ENCODE measurements at places on chromosomes 3 and 15. TPM values are rescaled to one million over a fixed set of nuclear protein-coding genes. Genes with fewer than 3 reads are reported as not detected.

SLCO3A1 gene
- 40.0 TPM for total RNA-seq

SOX14 gene
- total RNA-seq, result not detected

SUMF1 gene
- total RNA-seq, result 6.9 TPM

DNAJA4 gene
- total RNA-seq, result not detected

SLITRK3 gene
- total RNA-seq, result not detected

SH2D7 gene
- not detected for total RNA-seq

DHX36 gene
- 77.4 TPM for total RNA-seq

GRK7 gene
- not detected for total RNA-seq

PHLDB2 gene
- total RNA-seq, result 1.8 TPM

GOLGA6L9 gene
- total RNA-seq, result 7.4 TPM

CPA3 gene
- total RNA-seq, result not detected

C3orf20 gene
- 3.6 TPM for total RNA-seq

TRIP4 gene
- total RNA-seq, result 20.5 TPM

A4GNT gene
- total RNA-seq, result not detected

ACAN gene
- total RNA-seq, result not detected

CASR gene
- not detected for total RNA-seq

ALDH1A3 gene
- total RNA-seq, result not detected

HRG gene
- total RNA-seq, result not detected

MEF2A gene
- 33.5 TPM for total RNA-seq

CAMP gene
- total RNA-seq, result 33.6 TPM

PAK2 gene
- total RNA-seq, result 83.8 TPM

TMOD2 gene
- 0.44 TPM for total RNA-seq

DCLK3 gene
- total RNA-seq, result not detected

CHSY1 gene
- 11.4 TPM for total RNA-seq

LRRIQ4 gene
- total RNA-seq, result 0.39 TPM

TM4SF18 gene
- total RNA-seq, result not detected

ANKUB1 gene
- not detected for total RNA-seq

HCN4 gene
- total RNA-seq, result not detected

CYP8B1 gene
- not detected for total RNA-seq

All from OCI-LY7 (cell line).